ENCODE measurements at places on chromosomes 3 and 15.

DNA sequence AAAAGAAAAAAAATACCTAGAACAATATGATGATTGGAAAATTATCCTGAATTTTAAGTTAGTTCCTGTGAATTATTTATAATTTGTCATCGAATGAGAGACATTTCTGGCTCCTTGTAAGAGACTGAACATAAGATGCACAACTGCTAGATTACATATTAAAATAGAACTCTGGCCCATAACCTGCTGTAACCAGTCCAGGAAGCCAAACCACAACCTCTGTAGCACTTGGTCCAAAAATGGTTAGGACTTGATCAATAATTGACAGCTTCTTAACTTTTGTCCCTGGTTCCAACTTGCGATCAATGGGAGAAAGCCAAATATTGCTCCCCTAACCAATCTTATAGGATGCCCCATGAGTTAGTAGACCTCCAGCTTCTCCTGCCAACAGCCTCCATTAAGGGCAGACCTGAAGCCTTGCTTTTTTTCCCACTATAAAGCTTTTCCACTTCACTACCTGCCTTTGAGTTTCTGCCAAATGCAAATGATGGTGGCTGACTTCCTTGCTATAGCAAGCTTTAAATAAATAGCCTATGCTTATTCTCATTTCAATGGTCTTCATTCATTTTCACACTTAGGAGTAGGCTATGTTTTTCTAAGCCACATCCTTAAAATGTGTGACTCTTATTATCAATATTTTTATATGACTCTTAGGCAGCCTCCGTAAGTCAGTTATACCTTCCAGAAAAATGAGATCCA is 224.0 kb upstream of the ARHGEF26 start:
- no peak for DNase-seq

DNA sequence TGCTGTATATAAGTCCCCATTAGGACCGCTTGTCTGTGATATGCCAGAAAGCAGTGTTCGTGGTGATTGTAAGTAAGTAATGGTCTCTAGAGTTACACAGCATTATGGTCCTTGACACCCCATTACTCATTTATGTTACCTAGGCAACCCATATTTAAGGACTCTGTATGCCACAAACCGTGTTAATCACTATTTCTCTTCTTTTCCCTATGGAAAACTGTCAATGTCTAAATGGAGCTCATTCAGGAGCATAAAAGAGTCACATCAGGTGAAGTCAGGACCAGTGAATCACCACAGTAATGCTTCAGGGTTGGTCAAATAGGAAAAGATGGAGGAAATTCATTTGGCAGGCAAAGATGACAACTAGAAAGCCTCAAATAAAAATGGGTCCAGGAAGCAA is 146.6 kb upstream of the PEX5L start:
- no peak for DNase-seq

- DNase-seq: no peak
Observed at GRCh38 chr3:37626736-37627565, 234.7 kb upstream of the CTDSPL start.

GRCh38 chr3:31241533-31241932 is 291.2 kb upstream of the STT3B start:
- no peak for DNase-seq

DNA sequence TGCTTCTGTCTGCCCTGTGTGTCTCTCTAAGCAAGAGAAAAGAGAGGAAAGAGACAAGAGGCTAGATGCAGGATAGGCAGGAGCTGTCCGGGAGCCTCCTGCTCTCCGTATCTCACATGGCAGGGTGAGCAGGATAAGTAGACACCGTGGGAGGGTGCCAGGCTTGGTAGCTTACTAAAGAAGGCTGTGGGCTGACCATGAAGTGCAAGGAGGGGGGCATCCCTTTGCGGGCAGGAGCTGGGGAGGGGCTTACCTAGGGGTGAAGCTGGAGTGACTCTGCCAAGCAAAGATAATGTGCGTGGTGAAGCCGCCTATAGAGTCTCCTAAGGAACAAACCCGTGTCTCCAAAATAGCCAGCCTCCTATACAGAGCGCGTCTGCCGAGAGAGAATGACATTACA is 33.7 kb upstream of the TMC3 start:
- DNase-seq: no peak

DNA sequence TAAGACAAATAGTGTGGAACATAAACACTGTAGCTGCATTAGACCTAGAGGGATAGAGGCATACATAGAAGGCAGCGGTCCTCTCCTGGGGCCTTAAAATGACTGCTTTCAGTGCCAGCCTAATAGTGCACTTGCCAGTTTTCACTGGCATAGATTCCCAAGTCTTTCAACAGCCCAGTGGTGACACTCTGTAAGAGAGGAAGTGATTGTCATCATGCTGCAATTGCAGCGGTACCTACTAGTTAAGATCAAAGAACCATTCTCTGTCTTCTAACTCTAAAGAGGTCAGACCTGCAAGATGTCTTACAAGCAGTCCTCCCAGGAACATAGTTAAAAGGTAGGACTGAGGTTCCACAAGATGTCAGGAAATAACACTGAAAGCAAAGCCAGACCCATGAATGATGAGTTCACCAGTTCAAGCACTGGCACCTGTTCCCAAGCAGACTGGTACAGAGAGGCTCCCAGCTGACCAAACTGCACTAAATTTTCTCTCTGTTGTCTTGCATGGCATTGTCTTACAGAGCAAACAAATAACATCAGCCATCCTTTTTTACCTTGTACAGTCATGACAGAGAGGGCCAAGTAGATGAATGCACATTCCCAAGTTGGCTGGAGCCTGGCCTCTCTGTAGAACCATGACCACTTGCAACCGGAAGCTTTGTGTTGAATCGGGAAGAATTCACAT is 100.5 kb upstream of the SKOR1 start:
- DNase-seq: no peak

GRCh38 chr15:28013480-28013879 is 85.6 kb downstream of the OCA2 start:
- no peak for DNase-seq

DNA sequence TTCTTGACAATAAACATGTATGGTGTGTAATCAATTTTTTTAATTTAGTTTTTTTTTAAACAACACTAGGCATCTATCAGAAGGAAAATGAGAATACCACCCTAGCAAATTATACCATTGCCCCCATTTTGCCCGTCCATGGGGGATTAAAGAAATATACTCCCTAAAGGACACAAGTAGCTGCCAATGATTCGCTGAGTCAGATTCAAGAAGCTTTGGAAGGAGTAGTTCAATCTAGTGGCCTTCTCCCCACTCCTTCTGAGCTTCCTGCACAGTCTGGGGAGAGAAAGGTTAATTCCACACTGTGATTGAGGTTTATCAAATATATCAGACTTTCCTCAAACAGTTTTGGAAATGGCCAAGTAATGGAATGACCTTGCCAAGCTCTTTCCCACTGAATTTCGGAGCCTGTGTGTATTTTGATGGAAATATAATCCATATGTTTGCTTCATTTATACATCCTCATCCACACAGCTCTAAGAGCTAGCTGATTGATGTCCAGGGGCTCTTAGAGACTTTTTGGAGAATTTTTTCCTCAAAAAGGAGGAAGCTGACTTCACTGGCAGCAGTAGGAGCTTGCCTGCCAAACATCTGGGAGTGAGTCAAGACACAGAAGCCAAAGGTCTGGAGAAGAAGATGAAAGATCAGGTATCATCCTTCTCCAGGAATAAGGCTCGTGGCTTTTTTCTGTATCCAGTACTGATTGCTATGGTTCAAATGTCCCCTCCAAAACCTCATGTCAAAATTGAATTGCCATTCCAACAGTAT is 478.5 kb upstream of the PROK2 start:
- no peak for DNase-seq

DNA sequence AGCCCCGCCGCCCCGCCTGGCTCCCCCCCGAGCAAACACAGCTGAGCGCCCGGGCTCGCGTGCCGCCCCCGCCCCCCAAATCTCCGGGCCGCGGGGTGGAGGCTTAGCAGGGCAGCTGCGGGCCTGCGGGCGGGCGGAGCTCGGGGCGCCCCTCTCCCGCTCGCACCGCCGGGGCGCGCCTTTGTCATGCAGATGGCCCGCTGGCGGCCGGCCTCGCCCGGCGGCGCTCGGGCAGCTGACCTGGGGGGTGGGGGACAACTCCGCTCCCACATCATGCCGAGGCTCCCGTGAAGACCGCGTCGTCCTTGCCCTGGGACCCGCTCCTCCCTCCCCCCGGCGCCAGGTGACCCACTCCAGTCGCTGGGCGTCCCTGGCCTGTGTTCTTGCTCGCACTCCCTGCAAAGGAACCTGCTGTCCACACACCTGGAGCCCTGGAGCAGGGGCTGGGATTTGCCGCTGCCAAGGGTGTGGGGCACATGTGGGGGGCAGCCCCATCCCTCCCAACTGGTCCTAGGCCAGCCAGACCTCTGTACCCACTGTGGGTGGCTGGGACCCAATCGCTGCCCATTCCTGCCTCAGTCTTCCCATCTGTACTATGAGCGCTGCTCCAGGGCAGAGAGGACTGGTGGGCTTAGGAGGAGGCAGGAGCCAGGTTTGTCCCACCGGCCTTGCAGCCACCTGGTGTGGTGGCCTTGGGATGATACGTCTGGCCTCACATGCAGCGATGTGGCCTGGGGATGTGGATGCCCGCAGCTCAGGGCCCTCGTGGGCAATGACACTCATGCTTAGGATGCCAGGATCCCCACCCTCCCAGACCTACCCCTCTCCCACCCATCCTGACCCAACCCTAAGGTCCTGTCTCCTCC is 33.5 kb downstream of the DNAJB8 start:
- DNase-seq: no peak

DNA sequence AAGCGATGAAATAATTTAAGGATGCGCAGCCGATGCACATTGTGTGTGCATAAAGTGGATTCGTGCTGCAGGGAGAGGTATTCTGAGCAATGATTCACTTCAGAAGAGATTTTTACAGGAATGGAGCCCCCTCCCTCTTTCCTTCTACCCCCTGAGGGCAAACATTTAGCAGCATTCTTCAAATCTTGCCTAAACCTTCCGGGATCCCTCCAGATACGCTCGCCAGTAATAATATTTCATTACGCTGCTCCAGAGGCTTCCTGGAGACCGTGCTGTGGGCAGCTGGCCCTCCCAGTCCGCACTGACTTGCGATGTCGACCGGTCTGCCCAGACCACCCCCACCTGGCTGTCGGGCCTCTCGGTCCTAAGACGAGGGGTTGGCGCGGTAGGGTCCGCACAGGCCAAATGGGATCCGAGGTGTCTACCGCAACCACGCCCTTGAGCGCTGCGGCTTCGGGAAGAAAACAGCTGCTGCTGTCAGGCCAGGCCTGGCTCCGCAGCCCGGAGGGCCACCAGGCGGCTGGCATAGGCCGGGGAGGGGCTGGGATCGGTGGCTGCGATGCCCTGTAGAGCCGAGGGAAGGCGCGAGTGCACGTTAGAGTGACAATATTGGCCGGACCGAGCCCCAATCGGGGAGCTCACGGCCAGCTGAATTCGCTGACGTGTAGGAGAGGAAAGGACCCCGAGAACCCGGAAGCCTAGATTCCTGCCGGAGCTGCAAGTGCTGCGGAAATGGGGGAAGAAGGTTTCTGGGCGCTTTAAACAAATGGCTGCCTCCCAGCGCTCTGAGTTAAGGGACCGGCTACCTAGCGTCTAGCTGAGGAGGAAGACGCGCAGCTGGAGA is 14.3 kb downstream of the ZIC4 start:
- no peak for DNase-seq

DNA sequence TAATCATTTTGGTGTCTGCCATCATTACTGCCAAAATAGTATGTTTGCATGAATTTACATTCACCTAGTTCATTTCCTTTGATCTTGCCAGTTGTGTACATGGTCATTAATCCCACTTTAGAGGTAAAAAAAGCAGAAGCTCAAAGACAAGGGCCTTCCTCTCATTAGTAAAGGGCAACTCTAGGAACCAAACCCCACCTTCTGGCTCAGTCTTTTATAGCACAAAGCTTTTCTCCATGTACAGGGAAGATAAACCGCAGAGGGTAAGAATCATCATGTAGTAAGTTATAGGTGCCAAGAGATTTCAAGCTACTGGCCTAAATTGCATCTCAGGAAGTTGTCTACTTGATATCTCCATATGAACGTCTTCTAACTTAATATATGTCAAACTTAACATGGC is 19.3 kb upstream of the SPG21 start:
- no peak for DNase-seq

DNA sequence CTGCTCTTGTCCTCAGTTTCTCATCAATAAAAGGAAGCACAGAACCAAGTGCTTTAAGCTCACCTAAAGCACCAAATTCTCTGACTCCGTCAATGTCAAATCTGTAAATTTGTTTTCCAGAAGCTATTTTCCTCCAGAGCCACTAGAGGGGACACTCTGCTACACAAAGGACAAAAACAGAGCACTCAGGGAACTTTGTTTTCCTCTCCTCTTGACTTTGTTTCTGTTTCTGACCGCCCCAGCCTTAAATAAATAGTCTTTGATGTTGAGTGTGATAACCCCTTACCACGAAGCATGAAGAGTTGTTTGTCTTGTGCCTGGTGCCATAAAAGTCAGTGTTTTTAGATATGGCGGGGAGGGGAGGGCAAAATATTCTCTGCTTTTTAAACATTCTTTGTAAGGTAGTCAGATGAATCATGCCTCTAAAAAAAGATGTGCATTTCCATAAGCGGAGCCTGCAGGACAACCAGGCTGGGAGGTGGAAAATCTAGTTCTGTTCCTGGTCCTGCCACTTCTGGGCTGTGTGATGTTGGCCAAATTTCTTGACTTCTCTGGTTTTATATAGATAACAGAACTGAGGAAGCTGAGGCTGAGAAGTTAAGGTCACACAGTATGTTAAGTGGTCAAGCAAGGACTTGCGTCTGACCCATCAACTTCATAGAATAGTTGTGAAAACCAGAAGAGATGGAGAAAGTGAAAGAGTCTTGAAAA is 7.3 kb upstream of the ZBTB38 start:
- DNase-seq: no peak

DNA sequence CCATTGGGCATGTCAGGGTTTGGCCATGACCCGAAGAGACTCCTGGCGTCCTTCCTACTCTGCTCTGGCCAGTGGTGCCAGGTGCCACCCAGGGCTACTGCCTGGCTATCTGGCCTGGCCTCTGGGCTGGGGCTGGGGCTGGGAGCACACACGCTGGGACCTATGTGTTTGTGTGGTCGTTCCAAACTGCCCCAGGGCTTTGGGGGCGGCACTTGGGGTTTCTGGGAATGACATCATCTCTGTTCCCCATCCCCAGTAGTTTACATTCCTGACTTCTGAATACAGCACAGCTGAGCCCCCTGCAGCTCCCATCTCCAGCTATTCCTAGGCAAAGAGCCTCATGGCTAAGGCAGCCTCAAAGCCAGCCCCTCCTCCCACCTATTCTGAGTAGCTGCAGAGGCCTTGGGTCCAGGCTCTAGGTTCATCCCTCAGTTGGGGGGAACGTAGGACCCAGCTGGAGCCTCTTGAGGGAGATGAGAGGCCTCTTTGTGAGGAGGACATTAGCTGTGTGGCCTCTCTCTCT is 24.3 kb downstream of the PLEKHO2 start:
- DNase-seq: no peak

DNA sequence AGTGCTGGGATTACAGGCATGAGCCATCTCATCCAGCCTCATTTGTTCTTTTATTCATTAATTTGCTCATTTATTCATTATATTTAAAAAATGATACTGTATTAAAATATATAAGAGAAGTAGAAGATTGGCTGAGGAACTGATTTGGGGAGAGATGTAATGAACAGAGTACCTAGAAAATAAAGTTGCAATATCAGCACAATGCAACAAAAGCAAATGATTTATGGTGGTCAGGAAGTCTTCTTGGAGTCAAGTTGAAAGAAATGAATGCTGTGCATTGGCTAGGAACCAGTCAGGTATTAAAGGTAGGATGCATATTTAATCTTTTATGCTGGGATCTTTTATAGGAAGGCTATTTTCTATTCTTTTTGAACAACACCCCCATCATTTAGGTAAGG is 152.2 kb downstream of the C3orf38 start:
- DNase-seq: no peak

Measured in stimulated activated CD4-positive, alpha-beta T cell treated with anti-CD3 and anti-CD28 coated beads, Interleukin-1b, Interleukin-23, amount 100 ng/mL, for 4 hours (primary cell).